ENCODE measurements at places on chromosomes 2 and 18.

DNA sequence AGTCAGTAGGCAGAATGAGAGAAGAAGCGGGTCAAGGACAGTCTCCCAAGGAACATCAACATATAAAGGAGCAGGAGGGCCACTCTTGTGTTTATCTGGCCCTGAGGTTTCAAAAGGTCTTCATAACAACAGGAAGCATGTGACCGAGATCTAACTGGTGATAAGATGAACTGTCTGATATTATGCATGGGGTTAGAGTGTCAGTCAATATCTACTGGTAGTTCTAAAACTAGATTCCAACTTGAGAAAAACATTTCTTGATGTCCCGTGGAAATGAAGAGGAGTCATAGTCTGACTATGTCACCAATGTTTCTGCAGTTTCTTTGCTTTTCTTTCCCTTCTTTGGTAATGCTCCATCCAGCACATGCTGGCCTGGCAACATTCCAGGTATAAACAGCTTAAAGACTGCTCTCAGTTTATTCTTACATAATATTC is 77.5 kb upstream of the ITPRID2 start:
- DNase-seq = no peak

GRCh38 chr2:69181806-69182427 is 168.9 kb downstream of the ANTXR1 start:
- DNase-seq = no peak

- no peak for DNase-seq
These were observed 115.2 kb upstream of the TFCP2L1 start for GRCh38 chr2:121400201-121400600.

- no peak for DNase-seq
These were observed 125.8 kb upstream of the EFEMP1 start for GRCh38 chr2:56049233-56049845.

GRCh38 chr2:160156665-160157064 is 43.4 kb downstream of the ITGB6 start:
- DNase-seq = no peak

DNA sequence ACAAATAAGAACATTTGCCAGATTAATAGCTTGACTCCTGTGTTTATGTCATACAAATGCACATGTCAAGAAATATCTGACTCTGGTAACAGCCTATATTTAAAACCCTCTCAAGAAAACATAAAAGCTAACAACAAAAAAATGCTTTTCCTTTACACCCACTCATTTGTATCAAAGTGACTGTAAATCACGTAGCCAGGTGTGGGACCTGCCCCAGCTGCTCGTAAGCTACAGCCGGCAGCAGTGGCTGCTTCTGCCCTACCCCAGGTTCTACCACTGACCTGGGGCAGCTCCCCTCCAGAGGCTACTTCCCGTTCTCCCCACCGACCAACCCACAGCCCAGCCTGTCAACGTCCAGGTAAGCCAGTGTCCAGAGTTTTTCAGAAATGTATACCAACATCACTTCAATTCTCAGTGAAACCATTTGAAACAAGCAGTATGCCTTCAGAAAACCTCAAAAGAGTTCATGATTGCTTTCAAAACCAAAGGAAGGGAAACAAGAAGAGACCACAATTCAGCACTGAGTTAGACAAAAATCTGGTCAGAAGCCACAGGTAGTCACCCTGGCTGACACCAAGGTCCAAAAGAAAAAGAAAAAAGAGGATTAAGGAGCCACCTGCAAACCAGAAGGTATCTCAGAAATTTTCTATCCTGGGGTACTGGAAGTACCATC is 40.4 kb downstream of the KIDINS220 start:
- no peak for DNase-seq

- DNase-seq = no peak
These were observed 205.4 kb downstream of the PTPRM start for GRCh38 chr18:7772510-7772888.

DNA sequence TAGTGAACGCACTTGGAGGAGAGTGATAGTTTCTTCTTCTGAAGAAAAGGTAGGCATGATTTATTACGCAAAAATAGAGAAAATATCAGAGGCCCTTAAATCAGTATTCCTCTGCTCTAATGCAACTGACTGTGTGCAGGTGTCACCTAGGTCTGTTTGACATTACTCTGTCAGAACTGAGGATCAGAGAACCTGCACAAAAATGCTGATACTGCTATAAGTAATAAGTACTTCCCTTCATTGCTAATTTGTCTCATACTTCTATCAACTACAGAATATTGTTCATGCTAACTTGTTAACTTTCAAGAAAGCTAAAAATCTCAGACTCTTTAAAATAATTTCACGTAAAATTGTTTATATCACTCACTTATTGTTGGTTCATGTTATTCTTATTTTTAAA is 358.5 kb downstream of the ZNF804A start:
- DNase-seq = no peak

- no peak for DNase-seq
These were observed 39.1 kb upstream of the TEX51 start for GRCh38 chr2:126859631-126860030.

DNA sequence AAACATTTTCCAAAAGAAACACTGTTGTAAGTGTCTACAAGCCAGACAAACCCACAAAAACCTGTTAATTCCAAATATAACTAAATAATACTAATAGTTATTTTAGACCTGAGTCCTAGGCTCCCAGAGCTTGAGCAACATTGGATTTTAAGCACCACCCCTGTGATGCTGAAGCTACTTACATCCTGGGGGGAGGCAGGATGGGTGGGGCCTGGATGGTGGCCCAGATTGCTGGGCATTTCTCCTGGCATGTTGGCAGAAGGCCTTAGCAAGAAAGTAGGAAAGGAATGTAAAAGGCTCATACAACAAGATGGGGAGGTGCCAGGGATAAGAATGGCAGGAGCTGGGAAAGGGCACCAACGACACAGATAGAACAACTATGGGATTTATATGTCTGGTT is 50.7 kb upstream of the OTX1 start:
- no peak for DNase-seq

DNA sequence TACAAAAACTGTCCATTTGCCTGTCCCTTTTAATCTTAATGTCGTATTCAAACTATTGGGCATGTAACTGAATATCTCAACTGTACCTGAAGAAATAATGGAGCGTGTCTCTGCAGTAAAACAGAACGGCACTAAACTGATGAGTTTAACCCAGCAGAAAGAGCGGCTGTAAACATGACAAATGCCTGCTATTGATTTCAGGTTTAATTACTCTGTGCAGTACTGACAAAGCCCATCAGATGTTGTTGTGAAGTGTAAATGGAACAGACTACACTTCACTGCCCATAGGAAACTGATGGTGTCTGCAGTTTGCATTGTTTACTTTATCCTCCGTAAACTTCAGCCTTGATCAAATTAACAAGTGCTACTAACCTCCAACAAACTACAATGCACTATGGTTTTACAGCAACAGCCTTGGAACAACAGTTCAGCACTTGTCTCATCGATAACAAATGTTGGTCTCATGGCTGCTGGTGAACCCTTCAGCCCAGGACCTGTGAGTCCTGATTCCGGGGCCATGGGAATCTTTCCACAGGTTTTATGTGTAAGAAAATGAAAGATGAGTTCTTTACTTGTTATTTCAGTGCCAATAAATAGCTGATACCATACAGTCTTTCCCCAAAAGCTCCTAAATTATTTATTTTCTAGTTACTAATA is 316.5 kb downstream of the CCDC178 start:
- no peak for DNase-seq

- DNase-seq = no peak
These were observed 10.2 kb downstream of the MLPH start for GRCh38 chr2:237497009-237497837.

GRCh38 chr2:9998916-9999654 is 44.3 kb upstream of the KLF11 start:
- no peak for DNase-seq

DNA sequence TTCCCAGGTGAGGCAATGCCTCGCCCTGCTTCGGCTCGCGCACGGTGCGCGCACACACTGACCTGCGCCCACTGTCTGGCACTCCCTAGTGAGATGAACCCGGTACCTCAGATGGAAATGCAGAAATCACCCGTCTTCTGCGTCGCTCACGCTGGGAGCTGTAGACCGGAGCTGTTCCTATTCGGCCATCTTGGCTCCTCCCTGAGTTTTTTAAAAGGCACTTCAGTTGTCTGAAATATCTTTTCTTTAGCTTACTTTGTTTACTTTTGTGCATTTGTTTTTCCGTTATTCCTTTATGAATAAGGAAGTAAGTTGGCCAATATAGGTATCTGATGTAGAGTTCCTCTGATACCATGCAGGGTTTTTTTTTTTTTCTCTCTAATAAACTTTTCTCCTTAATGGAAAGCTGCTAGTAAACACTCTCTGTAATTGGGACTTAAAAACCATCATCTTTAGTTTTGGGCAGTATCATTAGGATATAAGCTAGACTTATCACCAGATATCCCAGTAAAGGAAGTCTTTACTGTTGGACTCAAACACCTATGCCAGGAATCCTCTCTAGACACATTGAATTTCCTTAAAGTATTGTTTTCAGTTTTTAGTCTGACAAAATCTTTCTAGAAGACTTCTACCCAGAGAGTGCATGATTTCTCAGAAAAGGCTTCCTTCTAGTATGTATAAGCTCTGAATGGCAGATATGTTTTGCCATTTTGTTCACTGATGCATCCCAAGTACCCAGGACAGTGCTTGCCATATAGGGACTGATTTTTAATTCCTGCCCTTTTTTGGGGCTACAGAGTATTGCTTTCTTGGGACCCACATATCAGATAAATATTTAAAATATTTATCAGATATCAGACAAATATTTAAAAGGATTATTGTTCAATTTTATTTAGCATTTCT is 35.8 kb upstream of the DYSF start:
- no peak for DNase-seq

GRCh38 chr18:26635466-26635865 is 87.1 kb upstream of the KCTD1 start:
- no peak for DNase-seq

GRCh38 chr2:204255526-204255925 is 289.7 kb upstream of the PARD3B start:
- no peak for DNase-seq

GRCh38 chr2:164651361-164651760 is 30.1 kb upstream of the GRB14 start:
- no peak for DNase-seq

GRCh38 chr18:63753676-63754075 is 21.5 kb upstream of the SERPINB7 start:
- no peak for DNase-seq

- DNase-seq = no peak
These were observed 53.4 kb upstream of the LINC00305 start for GRCh38 chr18:64202210-64202836.

- DNase-seq = no peak
These were observed 780.8 kb upstream of the KLHL29 start for GRCh38 chr2:22604136-22604535.

DNA sequence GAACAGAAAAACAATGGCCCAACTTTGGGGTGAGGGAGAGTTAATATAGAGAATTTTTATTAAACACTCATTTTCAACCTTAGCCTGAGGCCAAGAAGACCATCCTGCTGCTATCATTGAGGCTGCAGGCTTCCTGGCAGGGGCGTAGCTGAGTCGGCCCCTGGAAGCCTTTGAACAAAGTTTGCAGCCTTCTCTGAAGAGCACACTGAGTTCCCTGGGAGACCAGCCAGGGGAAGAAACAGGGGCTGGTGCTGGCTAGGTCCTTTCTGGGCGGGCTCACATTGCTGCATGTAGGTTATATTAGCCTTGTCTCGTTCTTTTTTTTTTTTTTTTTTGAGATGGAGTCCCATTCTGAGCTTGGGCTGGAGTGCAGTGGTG is 126.8 kb upstream of the HS6ST1 start:
- DNase-seq = no peak

DNA sequence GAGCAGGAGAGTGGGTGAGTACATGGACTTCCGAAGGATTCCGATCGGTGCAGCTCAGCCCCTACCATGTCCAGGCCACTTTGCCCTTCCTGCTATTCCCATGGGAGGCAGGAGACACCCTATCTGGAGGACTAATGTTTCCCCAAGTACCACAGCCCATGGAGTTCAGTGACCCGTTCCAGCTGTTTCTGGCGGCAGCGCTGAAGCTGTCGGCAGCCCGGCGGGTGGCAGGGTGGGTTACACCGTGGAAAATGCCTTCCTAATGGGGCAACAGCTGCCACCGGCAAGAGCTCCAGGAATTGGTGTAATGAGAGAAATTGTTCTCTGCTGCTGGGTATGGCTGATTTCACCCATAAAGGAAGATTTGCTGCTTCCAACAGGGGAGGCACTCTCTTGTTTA is 98.3 kb downstream of the MYCN start:
- DNase-seq = no peak

- no peak for DNase-seq
These were observed 2.0 kb downstream of the ZNF521 start for GRCh38 chr18:25349926-25350487.

DNA sequence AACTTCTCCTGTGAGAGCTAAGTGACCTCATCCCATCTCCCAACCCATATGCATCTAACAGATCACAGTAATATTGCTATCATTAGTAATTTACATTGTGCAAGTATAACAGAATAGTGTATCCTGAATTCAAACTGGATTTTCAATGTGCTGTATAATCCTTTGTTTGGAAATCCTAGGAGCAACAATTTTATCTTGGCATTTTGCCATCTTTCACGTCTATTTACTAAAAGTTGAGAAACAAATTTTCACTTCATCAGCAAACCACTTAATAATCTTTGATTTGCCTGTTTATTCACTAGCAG is 3.8 kb downstream of the HNRNPLL start:
- no peak for DNase-seq

- no peak for DNase-seq
These were observed 84.8 kb upstream of the XIRP2 start for GRCh38 chr2:166803373-166804000.

GRCh38 chr2:165191096-165191728 is 12.6 kb downstream of the SCN3A start:
- DNase-seq = no peak

DNA sequence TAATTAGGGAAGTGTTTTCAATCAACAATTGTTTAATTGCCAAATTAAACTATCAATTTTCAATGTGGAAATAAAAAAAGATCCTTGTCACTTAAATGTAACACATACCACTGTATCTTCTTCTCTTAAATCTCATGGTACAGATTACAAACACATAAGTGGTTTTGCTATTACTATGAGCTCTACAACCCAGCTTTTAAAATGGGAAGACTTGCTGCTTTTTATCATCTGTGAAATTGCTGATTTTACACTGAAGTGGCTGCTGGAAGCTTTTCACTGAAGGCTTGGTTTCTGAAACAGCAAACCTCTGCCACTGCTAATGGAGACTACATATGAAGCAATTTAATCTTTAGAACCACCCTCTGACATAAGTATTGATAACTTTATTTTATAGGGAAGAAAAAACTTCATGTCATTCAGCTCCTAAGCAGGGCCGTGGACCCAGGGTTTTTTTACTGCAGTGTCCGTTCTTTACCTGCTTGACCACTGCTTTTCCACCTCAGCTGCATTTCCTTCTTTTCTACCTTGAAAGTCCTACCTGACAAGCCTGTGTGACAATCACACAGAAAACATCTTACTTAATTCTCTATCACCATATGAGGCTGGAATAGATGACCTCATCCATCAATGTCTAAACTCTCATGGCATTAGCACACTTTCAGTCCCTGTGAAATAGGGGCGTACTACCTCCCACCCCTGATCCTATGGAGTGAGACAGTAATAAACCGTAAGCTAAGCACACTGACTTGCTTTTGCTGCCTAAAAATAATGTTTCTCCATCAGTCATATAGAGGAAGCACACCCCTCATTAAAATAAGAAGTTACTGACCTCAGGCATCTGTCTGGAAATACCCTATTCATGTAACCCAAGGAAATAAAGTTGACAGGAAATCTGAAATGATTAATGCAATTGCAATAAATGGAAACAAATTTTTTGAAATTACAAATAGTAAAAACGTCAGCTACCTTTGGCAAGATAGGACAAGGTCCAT is 19.2 kb upstream of the SLC8A1 start:
- DNase-seq = no peak
